Tibial nerve (tissue), 4 donors: ENCODE measurements at places on chromosomes 12 and 14.

DNA sequence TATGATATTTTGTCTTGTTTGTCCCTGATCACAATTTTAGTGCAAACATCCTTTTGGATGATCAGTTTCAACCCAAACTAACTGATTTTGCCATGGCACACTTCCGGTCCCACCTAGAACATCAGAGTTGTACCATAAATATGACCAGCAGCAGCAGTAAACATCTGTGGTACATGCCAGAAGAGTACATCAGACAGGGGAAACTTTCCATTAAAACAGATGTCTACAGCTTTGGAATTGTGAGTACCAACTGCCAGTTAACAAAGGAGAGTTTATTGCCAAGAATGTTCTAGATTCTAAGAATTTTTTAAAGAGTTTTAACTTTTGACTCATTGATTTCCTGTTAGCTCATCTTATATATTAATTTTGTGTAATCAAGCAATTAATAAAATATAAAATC is 55.4 kb downstream of the IRAK3 start:
- DNase-seq = no peak

DNA sequence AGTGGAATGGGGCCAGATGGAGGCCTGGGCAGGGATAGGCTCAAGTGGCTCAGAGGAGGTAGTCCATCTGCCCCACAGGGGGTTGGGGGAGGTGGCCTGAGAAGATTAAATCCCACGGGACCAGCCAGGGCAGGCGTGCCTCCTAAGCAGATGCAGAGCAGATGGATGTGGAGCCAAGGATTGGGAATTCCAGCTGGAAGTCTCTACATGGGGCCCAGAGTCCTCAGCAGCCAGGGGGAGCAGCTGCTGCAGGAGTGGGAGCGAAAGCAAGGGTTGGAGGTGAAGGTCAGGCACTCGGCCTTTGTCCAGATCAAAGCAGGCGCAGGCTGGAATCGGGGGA is 42.4 kb upstream of the VRK1 start:
- DNase-seq = no peak

DNA sequence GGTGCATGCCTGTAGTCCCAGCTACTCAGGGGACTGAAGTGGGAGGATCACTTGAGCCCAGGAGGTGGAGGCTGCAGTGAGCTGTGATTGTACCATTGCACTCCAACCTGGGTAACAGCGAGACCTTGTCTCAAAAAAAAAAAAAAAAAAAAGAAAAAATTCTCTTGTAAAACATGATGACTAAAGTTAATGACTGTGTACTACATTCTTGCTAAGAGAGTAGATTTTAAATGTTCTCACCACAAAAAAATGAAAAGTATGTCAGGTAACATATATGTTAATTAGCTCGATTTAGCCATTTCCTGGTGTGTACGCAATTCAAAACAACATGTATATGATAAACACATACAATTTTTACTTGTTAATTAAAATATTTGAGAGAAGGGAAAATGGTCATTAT is 480.7 kb upstream of the RGS6 start:
- DNase-seq = no peak

DNA sequence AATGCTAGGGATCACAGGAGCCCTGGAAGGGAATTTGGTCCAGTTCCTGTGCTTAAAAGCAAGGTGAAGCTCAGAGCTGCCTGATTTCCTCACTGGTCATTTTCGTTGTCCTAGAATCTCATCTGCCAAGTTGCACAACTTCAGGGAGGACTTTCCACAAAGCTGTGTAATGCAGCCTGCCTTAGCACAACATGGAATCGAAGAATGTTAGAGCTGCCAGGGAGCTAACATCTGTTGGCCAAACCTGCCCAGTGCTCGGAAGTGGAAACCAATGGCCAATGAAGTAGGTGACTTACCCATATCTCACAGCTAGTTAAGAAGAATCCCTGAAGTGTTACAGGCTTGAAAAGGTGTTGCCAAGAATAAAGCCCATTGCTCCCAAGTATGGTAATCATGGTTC is 79.9 kb upstream of the SSTR1 start:
- no peak for DNase-seq

DNA sequence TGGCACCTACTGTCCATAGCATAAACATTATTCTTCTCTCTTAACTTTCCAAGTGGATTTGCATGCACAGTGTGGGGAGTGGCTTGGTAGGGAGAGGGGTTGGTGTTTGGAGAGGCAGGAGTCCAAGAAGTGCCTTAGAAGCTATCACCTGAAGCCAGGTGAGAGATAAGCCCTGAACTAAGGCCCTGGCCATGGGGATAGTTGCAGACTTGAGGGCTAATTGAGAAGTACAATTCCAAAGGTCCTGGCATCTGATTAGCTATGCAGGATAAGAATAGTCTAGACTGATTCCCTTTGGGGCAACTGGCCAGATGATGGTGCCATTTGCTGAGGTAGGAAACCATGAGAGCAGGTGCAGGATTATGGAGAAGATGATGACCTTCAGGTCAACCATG is 2.0 kb upstream of the PCK2 start:
- no peak for DNase-seq

GRCh38 chr12:96314723-96315122 is 85.5 kb downstream of the CDK17 start:
- no peak for DNase-seq

GRCh38 chr12:81222846-81223592 is 145.1 kb downstream of the ACSS3 start:
- DNase-seq = no peak

- no peak for DNase-seq
Measured at GRCh38 chr12:58557171-58557570, 363.1 kb downstream of the LRIG3 start.

DNA sequence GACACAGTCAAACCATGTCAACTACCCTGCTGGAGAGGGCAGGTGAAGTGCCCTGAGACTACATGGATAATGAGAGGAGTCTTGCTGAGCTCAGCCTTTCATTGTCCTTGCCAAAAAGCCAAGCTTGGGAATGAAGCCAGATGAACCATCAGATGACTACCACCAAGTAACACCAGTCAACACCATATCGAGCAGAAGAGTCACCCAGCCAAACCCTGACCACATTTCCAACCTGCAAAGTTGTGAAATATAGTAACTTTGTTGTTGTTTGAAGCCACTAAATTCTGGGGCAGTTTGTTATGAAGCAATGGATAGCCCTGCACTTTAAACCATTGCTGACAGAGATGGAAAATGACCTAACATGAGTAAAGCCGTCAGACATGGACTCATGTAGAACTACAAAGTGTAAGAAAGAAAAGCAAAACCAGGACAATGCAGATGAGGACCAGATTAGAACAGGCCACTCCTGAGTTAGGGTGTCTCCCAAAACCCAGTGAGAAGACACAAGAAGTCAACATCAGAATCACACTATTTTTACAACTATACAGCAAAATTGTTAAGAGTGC is 12.5 kb upstream of the CRADD start:
- no peak for DNase-seq

DNA sequence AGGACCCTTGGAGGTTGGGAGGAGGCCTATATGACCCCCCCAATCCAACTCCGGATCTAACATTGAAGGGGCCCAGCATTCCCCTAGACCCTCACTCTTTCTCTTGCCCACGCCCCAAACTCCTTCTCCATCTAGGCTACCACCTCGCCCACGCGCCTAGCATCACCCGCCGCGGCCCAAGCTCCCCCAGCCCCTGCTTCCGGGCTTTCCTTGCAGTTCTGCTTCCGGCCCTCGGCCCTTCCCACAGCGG is 445 bp downstream of the CERS5 start:
- DNase-seq = no peak

DNA sequence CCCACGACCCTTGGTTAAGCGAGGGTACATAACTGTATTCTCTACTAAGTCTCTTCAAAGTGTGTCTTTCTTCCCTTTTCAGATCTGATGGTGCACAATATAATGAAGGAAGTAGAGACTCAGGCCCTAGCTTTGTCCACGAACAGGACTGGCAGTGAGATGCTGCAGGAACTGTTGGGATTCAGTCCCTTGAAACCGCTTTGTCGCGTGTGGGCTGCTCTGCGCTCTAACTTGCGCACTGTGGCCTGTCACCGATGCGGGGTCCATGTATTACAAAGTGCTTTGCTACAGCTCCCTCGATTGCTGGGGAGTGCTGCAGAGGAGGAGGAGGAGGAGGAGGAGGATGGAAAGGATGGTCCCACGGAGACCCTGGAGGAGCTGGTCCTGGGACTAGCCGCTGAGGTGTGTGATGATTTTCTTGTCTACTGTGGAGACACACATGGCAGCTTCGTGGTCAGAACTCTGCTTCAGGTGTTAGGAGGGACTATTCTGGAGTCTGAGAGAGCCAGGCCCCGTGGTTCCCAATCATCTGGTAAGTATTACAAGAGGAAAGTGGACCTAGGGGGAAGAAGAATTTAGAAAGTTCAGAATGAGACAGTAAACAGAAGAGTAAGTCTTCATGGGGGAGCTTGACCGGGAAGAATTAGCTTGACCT is 803 bp downstream of the NOP9 start:
- no peak for DNase-seq

DNA sequence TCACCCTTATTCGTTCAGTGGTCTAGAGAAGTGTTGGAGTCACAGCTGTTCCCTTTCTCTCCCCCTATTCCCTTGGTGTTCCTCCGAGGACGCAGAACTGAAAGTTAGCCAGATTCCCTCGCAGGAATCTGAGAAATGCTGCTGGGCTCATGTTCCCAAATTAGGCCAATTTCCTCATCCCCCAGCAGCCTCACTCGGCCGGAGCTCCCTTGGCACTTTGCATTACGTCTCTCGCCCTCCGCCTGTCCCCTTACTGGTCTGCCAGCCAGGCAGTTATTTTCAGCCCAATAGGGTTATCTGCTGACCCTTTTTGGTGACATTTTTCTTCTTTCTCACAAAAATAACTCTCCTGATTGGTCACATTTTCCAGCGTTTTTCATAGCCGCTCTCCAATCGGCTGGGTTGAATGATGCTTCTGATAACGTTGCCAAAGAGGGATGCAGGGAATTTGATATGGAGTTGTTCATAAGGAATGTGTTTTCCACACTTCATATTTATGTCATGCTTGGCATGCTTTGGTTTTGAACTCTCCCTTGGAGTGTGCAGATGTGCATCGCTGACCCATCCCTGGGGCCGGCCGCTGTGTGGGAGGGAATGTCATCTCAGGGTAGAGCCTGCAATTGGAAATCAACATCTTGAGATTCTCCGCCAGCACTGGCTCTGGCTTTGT is 9.9 kb downstream of the IFT43 start:
- DNase-seq = peak; percentile 17

DNA sequence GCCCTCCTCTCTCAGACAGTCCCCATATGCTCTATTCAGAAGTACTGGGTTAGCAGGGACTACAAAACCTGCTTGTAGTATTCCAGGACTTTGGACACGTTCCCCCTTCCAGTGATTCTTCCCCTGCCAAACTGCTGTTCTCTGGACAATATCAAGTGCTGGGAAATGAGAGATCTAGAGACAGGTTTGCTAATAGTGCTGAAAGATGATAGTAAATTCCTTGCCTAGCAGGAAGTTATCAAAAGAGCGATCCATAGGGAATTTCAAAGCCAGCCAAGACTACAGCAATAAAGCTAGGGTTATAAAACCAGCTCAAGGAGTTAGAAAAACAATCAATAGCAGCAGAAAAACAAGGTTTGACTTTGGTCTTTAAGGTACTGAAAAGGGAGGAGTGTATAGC is 15.2 kb downstream of the SLC7A8 start:
- no peak for DNase-seq

DNA sequence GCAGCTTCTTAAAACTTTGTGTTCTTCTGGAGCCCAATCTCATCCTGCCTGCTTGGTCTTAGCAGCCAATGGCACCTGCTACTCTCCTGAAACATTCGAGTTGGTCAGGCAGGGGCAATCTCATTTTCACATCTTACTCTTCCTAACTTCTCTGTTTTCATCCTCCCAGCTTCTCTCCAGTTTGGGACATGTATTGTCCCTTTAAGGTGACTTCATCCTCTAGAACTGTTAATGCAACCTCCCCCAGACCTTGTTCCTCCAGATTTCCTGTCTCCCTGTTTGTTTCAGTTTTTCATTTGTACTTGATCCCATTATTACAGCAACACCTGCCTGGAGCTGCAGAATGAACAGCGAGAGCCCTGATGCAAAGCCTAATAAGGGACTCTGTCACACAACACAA is 31.3 kb downstream of the SERPINA11 start:
- no peak for DNase-seq

DNA sequence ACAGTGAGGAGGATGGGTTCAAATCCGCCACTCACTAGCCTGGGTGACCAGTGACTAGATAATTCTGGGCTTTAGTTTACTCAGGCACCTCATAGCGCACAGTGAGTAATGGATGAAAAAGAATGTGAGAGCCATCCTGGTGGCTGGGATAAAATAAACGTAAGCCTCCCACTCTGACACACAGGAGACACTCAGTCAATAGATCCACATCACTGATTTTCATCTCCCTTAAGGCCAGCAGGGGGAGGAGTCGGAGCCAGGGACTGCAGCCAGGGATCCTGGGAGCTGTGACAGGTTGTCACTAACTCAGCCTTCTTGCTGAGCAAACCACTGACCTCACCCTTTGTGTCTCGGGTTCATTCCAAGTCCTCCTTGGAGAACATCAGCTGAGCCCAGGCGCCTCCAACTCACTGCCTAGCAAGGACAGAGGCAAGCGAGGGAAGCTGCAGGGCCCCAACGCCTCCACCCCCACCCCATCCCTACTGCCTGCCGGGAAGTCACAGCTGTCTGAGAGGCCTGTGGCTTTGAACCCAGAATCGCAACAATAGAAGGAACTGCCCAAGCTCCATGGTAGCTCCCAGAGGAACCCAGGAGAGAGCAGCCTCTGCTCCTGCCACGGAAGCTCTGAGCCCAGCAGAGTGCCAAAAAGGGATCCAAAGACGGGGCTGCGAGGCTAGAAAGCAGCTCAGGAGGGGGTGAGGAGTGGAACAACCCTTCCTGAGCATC is 30.7 kb downstream of the PXN start:
- DNase-seq = peak; percentile 79

GRCh38 chr12:122646517-122647217 is 56.5 kb downstream of the HCAR2 start:
- no peak for DNase-seq
